ENCODE measurements at places on chromosomes 2 and 18.

GRCh38 chr18:76709659-76710645, 112.4 kb upstream of the ZNF236 start:
- DNase-seq = peak; percentile 60

DNA sequence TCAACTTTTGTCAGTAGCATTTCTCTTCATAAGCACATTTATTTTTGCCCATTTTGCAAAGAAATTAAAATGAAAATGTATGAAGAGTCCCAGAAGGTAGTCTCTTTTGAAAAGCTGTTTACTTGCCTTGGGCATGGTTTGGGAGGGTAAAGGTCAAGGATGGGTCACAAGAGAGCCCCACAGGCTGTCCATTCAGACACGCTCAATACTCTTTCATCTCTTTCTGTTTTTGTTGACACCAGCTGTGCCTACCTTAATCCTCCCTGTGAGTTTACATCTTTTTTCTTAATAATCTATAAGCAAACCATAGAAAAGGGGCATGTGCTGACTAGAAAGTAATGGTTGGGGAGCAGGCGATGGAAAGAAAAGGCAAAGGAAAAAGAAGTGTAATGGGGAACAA, 49.6 kb upstream of the KLF7 start:
- no peak for DNase-seq

GRCh38 chr18:48801728-48802542, 148.8 kb downstream of the SMAD7 start:
- DNase-seq = peak; percentile 32

- DNase-seq = no peak
Observed at GRCh38 chr2:71283131-71283530, 48.5 kb upstream of the ZNF638 start.

DNA sequence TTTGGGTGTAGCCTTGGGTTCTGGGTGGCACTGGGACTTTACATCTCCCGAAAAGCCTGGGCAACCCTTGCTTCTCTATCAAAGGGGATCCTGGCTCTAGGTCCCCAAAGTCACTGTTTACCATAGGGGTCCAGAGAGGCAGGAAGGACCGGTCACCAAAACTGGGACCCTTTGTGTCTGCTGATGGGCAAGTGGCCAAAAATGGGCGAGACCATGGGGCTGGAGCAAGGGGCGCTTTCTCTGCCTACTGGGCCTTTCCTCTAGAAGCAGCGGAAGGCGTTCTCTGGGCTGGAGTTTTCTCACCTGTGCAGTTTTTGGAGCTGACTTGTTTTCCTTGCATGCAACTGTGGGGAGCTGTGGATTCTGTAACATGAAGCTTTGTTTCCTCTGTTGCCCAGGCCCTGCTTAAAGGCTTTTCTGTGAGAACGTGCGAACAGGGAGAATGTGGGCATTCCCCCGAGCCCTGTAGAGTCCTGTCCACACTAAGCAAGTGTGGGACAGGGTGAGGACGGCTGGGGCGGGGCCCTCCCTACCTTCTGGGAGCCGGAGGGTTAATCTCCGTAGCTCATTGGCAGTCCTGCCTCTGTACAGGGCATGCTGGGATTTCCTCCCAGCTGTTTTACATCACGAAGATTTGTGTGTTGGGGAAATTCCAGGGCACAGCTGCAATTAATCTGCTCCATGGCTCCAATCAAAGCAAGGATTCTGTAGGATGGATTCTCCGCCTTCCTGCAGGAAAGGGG, 50.2 kb downstream of the TGOLN2 start:
- no peak for DNase-seq

GRCh38 chr18:77651441-77651840, 401.8 kb downstream of the GALR1 start:
- no peak for DNase-seq

GRCh38 chr2:176424746-176425145, 155.5 kb downstream of the MTX2 start:
- DNase-seq = no peak

GRCh38 chr18:52567360-52567759, 227.4 kb downstream of the DCC start:
- no peak for DNase-seq

DNA sequence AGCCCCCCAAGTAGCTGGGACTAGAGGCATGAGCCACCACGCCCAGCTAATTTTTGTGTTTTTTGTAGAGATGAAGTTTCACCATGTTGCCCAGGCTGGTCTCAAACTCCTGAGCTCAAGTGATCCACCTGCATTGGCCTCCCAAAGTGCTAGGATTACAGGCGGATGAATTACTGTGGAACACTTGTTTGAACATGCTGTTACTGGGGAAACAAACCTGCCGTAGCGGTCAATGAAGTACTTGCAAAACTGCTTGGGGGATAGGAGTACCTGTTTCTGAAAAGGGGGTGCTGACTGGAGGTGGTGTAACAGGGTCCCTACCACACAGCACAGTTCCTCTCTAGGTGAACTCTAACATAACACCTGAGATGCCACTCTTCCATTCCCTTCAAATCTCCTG, 5.9 kb upstream of the IMPACT start:
- no peak for DNase-seq

DNA sequence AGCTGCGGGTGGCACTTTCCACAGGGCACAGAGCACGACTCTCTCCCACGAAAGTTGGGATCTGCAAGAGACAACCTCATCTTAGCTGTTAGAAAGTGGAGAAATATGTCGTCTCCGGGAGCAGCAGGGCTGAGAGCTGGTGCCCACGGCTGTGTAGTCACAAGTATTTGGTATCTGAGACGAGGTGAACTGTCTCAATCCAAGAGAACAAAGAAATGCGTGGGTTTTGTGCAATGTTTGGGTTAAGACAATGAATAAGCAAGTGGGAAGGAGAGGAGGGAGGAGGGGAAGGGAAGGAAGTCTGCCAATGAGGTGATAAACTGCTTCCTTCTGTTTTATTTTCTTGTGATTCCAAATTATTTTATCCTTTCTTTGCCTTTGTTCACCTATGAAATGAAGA, 18.0 kb downstream of the DYTN start:
- DNase-seq = no peak

- DNase-seq = no peak
Observed at GRCh38 chr18:11726556-11726955, 37.5 kb downstream of the GNAL start.

- DNase-seq = no peak
Observed at GRCh38 chr2:172229125-172229524, 126.4 kb upstream of the DLX2 start.
